Effector memory CD4-positive, alpha-beta T cell (primary cell): ENCODE measurements at places on chromosomes 3 and 15.

DNA sequence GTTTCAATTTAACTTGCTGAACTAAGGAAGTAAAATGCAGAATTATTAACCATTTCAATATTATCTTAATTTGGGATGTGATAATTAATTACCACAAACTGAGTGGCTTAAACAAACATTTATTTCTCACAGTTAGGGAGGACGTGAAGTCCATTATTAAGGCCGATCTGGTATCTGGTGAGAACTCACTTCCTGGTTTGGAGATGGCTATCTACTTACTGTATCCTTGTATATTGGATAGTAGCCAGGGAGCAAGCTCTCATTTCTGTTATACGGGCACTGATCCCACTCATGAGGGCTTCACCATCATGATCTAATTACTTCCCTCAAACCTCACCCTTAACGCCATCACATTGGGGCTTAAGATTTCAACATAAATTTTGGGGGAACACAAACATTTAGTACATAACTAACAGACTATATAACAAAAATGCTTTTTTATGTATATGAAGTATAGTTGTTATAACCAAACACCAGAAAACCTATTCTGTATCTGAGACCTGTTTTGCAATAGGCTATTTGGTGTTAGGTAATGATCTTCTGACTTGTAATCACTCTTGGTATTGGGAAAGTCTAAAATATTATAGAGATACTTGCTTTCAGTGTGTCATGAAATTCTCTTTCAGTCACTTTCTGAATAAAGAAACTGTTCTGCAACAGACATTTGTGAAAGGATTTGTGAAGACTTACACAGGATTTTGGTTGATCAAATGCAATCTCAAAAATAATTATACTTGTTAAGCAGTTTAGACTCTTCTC is 4.7 kb upstream of the KPNA4 start:
- H3K36me3 ChIP-seq, result no peaks in the 10 kb centered on the region
- no peak overlapping the region for H3K4me3 ChIP-seq
- H3K4me1 ChIP-seq, result peaks cover 7% of the 10 kb centered on the region
- DNase-seq, result no peak

DNA sequence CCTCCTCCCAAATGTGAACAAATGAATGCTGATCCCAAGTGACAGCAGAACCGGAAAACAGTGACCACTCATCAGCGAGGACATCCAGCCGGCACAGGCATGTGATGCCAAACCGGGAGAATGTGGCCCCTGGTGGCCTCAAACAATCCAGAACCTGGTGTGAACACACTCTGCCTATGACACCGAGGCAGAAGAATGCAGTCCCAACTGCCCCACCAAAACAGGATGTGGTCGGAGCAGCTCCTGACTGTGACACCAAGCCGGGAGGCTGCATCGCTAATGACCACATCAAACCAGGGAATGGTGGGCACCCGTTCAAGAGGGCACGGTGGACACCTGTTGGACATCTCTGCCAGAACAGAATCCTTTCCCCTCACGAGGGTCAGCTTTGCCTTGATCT is 15.4 kb downstream of the SCN5A start:
- no peaks in the 10 kb centered on the region for H3K27me3 ChIP-seq
- no peak for DNase-seq
- H3K36me3 ChIP-seq, result no peaks in the 10 kb centered on the region
- H3K27ac ChIP-seq, result no peak overlapping the region
- H3K4me1 ChIP-seq, result no peaks in the 10 kb centered on the region

GRCh38 chr3:18989237-18989795 is 159.0 kb upstream of the KCNH8 start:
- no peaks in the 10 kb centered on the region for H3K27me3 ChIP-seq
- no peaks in the 10 kb centered on the region for H3K4me1 ChIP-seq
- H3K4me3 ChIP-seq, result no peak overlapping the region
- H3K36me3 ChIP-seq, result no peaks in the 10 kb centered on the region
- DNase-seq, result no peak
- no peak overlapping the region for H3K27ac ChIP-seq

- peaks cover 18% of the 10 kb centered on the region for H3K4me1 ChIP-seq
- H3K27me3 ChIP-seq, result no peaks in the 10 kb centered on the region
- peak within 1 kb of the TSS; percentile 88 for H3K27ac ChIP-seq
- no peaks in the 10 kb centered on the region for H3K36me3 ChIP-seq
- H3K4me3 ChIP-seq, result peak within 1 kb of the TSS; percentile 86
These were observed at the start of gene TMOD3 for GRCh38 chr15:51829376-51830275. TSS of gene TMOD3 (plus strand) at chr15:51829653. CDS start at chr15:51862885, 33,232 bp downstream.

DNA sequence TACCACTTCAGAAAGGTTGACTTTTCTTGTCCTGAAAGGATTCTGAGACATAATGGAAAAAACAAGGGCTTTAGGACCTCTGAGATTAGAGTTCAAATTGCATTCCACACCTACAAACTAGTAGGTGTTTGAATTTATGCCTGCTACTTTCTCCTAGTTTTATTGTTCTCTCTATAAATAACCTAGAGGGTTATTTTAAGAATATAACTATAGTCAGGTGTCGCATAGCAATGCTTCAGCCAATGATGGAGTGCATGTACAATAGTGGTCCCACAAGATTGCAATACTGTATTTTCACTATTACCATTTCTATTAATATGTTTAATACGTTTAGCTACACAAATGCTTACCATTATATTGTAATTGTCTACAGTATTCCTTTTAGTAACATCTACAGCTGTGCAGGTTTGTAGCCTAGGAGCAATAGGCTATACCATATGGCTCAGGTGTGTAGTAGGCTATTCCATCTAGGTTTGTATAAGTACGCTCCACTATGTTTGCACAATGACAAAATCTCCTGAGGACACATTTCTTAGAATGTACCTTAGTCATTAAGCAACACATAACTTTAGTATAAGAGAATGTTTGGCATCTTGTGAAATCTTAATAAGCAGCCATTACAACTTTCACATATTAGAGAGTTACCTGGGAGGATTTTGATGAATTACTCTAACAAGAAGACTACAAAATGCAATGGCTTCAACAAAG is 1352.5 kb downstream of the ZPLD1 start:
- DNase-seq, result no peak
- no peak overlapping the region for H3K27ac ChIP-seq
- no peaks in the 10 kb centered on the region for H3K36me3 ChIP-seq
- H3K4me3 ChIP-seq, result no peak overlapping the region

DNA sequence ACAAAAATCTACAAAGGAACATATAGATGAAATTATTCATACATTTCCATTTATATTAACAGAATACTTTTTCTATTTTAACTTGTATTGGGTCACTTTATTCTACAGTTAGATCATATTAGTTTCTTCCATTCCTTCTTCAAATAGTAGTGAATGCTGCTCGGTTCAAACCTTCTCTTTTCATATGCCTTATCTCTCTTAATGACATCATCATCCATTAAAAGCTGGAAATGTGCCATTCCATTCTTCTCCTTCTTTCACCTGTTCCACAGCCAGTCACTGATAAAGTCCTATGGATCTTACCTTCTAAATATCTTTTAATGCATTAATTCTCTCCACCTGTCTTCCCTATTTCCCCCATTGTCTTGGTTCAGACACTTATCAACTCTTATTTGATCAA is 358.0 kb upstream of the POU1F1 start:
- no peaks in the 10 kb centered on the region for H3K27me3 ChIP-seq
- no peaks in the 10 kb centered on the region for H3K4me1 ChIP-seq
- DNase-seq, result no peak
- no peak overlapping the region for H3K4me3 ChIP-seq

DNA sequence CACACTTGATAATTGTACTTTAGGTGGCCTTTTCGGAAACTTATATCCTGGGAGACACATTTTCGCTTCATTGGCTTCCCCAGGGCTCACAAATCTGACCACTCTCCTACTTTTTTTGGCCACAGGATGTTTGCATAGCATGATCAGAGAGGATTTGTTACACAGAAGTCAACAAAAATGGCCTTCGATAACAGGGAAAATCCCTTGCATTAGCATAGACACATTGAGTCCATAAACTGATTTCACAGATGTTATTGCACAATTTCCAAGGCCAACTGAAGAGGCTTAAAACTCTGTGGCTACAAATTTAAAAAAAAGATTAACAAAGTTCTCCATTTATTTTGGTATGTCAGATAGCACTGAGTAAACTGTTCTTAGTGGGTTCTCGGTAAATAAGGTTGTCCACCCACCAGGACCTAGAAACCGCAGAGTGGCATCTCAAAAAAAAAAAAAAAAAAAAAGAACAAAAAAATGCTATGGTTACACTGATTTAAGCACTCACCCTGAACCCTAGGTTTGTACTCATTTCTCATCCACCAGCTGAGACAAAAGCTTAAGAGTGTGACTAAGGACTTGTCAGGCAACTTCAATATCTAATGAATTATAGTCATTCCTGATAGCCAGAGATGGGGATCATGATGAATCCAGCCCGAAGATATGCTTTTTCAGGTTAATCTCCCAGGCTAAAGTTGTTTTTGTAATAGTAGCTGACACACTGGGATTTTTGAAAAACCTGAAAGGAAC is 188.9 kb upstream of the SYNPR start:
- H3K36me3 ChIP-seq, result no peaks in the 10 kb centered on the region
- no peak overlapping the region for H3K4me3 ChIP-seq
- H3K4me1 ChIP-seq, result no peaks in the 10 kb centered on the region
- H3K27me3 ChIP-seq, result no peaks in the 10 kb centered on the region

DNA sequence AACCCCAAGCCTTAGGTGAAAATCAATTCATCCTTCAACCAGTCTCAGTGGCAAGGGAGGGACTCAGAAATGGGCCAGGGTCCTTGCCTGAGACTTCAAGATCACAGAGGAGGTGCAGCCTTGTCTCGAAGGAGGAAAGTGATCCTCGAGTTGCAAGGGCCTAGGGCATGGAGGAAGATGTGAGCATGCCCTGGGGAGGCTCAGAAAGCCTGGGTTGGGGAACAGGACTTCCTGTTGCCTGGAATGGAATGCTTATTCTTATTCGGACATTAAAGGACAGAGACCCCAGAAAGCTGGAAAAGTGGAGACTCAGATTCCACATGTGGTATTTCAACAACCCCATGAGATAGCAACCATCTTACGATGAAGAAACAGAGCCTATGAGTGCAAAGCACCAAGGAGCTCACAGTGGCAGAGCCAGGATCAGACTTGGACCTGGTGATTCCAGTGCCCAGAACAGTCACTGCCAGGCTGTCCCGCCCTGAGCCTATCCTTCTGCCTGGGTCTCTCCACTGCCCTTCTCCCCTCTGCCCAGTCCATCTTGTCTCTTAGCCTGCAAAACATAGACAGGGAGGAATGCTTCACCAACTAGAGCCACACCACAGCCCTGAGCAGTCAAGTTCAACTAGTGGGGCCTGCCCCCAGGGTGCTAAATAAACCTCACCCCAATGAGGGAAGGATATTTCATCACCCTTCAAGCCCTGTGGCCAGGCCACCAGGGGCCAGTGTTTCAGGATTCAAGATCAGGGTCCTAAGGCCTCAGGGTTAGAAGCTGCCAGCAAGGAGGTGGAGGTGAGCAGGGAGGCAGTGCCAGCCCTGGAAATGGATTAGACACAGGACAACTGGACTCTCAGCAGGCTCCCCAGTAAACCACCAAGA is 21.9 kb downstream of the DAPK2 start:
- no peaks in the 10 kb centered on the region for H3K36me3 ChIP-seq
- no peak for DNase-seq
- no peaks in the 10 kb centered on the region for H3K4me1 ChIP-seq
- H3K4me3 ChIP-seq, result no peak overlapping the region

DNA sequence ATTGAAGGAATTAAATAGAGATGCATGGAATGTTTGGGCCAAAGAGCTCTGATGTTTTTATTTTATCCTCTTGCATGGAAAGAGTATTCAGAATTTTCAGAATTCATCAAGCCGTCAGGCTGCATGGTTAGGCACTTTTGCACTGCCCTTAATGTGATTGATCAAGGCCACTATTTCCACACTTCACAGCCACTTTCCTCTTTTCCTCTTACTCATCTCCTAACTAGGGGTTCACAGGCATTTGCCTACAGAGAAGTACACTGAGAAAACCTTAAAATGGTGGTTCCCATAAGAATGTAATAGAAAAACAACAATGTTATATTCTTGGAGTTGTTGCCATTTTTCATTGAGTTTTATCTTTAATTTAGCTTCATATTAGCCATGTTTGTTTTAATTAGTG is 10.9 kb downstream of the SLC35A5 start:
- no peak overlapping the region for H3K4me3 ChIP-seq
- no peak overlapping the region for H3K27ac ChIP-seq
- DNase-seq, result no peak
- H3K4me1 ChIP-seq, result no peaks in the 10 kb centered on the region
- peaks cover 9% of the 10 kb centered on the region for H3K36me3 ChIP-seq

GRCh38 chr3:10437995-10438901 is 67.1 kb downstream of the ATP2B2 start:
- H3K4me3 ChIP-seq, result no peak overlapping the region
- H3K36me3 ChIP-seq, result no peaks in the 10 kb centered on the region
- peaks cover 16% of the 10 kb centered on the region for H3K4me1 ChIP-seq
- H3K27ac ChIP-seq, result no peak overlapping the region
- DNase-seq, result no peak
- H3K27me3 ChIP-seq, result no peaks in the 10 kb centered on the region
